ENCODE measurements at places on chromosomes 13 and 19.

DNA sequence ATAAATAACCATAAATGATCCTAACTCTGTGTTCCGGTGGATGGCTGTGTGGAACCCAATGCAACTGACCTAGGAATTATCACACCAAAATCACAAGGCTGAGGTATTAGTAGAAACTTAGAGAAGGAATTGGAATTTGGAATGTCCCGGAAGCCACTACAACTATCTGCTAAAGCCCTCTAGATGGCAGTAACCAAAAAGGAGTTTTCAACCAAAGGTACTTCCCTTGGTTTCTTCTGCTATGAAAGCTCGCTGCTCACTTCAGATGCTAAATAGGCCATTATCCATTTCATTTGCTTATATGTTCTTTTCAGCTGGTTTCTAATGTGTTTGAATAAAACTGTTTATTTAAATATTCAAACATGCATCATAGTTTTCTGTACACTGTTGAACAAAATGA is 1589.1 kb upstream of the SPRY2 start:
- no peak for DNase-seq

DNA sequence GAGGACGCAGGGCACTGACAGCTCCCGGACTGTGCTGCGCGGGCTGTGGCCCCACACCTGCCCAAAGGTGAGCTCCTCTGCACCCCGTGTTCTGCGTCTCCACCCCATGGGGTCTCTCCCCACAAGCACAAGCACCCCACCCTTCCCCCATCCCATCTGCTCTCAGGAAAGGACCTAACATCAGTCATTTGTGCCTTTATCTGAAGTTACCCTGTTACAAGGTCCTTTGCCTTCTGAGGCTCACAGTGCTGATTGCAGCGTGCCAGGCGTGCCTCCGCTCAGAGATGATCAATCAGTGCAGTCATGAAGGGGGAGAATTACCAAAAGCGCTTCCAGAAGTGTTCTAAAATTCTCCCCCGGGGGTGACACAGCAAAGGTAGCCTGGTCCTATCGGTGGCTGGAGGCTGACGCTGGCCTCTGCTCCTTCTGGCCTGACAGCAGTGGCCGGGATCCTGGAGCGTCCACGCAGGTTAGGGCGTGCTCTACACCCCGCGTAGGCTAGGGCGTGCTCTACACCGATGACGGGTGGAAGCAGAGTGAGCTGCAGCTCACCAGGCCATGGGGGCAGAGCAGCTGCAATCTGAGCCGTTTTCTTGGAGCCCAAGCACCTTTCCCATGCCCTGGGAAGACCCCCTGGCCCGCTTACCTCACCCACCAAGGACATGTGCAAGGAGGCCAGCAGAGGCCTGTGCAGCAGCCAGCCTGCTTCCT is 84.7 kb upstream of the TM9SF2 start:
- DNase-seq = no peak

DNA sequence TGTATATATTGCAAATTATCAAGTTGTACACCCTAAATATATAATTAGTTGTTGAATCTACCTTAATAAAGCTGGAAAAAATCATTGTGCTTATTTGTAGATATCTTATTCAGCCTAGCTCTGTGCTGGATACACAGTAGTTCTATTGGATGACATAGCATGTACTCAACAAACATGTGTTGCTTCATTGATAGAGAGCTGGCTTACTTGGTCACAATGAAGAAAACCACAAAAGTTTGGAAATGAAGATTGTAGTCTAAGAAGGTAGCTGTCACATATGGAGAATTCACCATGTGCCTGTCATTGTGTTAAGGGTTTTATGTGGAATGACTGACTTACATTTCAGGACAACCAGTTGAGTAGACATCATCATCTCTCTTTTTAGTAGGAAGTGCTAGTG is 278.9 kb downstream of the LMO7 start:
- DNase-seq = no peak

GRCh38 chr13:29577136-29578051 is 18.1 kb downstream of the SLC7A1 start:
- no peak for DNase-seq

Measured in head of caudate nucleus (tissue), 42 donors.